Articular chondrocyte of knee joint (primary cell): ENCODE measurements at places on chromosomes 2 and 18. TPM values are rescaled to one million over a fixed set of nuclear protein-coding genes. Genes with fewer than 3 reads are reported as not detected.

Gene MAP4K4
- total RNA-seq, result 183 and 255 TPM in 2 replicates

Gene EIPR1
- 17.4 and 21.4 TPM in 2 replicates for total RNA-seq

Gene CHRNG
- total RNA-seq, result not detected in 2 replicates

Gene TOGARAM2
- under 0.01 and 0.26 TPM in 2 replicates for total RNA-seq
